ENCODE measurements at places on chromosomes 2 and 18. TPM values are rescaled to one million over a fixed set of nuclear protein-coding genes. Genes with fewer than 3 reads are reported as not detected.

CD207 gene
- total RNA-seq, result not detected

DNA sequence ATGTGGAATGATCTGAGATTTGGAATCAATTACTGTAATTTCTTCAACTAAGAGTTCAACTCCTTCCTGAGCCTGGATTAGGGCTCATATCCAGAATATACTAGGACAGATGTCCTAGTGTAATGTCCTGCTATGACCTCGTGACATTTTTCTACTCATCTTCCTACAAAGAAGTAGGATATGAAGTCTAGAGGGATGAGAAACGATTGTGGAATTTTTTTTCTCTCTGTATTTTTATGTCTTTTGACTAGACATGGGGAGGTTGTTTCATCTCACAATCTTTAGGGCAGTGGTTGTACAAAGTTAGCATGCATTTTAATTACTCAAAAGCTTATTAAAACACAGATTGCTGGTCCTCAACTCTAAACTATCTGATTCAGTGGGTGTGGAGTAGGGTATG is 203.0 kb downstream of the PARD3B start:
- no peak for DNase-seq

DNA sequence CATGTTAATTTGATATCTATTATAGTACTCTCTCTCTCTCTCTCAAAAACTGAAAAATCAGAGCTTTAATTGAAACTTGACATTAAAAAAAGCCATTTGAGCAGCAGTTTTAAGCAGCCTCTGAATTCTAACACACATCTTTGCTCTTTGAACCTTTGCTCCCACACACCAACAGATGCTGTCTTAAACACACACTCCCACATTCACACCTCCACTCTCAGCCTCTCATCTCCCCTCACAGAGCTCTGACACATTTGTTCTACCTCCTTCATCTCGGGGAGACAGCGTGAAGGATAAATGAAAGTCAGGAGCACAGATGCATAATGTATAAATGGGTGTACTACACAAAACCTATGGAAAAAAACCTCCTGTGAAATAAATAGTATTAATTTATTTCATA is 95.2 kb downstream of the NAB1 start:
- no peak for DNase-seq

DNA sequence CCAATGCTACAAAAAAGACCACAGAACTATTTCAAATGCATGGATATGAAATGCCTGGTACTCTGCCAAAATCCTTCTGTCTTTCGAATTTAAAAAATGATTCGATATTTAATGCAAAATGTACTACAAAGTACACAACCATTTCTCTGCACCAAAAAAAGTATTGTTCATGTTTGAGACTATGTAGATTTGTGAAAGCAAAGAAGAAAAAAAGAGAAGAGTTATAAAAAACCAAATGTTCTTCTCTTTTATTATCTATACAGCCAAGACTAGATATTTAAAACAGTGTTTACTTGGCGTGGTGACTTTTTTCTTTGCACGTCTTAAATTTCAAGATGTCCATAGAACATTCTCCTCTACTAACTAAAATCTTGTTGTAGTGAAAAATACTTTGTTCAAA is 89.2 kb downstream of the DTNA start:
- DNase-seq, result no peak

GRCh38 chr18:3623769-3624545 is 174.0 kb downstream of the TGIF1 start:
- no peak for DNase-seq
